ENCODE measurements at places on chromosomes 1 and 21.

GRCh38 chr1:193156117-193156821 is 30.1 kb downstream of the B3GALT2 start:
- H3K4me1 ChIP-seq, result peaks cover 8% of the 10 kb centered on the region
- no peak for DNase-seq
- H3K4me3 ChIP-seq, result no peak overlapping the region
- peak overlapping the region; percentile 72 for H3K27ac ChIP-seq
- peaks cover 53% of the 10 kb centered on the region for H3K36me3 ChIP-seq

DNA sequence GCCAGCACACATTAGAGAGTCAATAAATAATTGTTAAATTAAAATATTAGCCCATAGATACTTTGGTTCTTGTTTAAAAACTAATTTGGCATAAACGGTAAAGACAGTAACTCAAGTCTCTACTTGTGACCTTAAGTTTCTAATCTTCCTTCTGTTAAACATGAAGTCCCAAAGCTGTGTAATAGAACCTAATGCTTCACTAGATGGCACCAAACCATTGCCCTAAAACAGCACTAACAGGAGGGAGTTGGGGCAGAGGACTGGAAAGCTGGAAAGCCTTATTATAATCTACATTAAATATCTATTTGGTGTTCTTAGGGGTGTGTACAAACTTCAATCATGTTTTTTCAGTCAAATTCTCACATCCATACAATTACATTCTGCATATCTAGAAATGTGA is 176.7 kb downstream of the OLFM3 start:
- peaks cover 3% of the 10 kb centered on the region for H3K27me3 ChIP-seq
- H3K4me1 ChIP-seq, result no peaks in the 10 kb centered on the region
- DNase-seq, result no peak
- H3K27ac ChIP-seq, result no peak overlapping the region
- no peaks in the 10 kb centered on the region for H3K36me3 ChIP-seq
- no peak overlapping the region for H3K4me3 ChIP-seq

DNA sequence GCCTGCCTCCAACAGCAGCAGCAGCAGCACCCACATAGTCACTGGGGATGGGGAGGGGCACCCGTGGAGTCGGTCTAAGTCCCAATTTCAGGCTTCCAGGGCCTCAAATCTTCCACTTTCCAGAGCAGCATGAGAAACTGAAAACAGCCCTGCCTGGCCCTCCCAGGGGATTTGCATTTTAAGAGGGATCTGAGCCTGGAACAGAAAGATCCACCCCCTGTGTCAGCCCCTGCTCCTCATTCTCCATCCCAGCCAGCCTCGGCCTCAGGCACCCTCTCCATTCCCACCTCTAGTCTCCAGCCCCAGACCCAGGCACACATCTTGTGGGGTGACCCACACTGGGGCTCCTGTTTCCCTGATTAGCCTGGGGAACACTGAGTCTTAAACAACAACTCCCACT is 51.8 kb downstream of the FBXO2 start:
- no peak overlapping the region for H3K4me3 ChIP-seq
- no peak for DNase-seq
- peaks cover 3% of the 10 kb centered on the region for H3K4me1 ChIP-seq
- peaks cover 31% of the 10 kb centered on the region for H3K27me3 ChIP-seq
- no peak overlapping the region for H3K27ac ChIP-seq

DNA sequence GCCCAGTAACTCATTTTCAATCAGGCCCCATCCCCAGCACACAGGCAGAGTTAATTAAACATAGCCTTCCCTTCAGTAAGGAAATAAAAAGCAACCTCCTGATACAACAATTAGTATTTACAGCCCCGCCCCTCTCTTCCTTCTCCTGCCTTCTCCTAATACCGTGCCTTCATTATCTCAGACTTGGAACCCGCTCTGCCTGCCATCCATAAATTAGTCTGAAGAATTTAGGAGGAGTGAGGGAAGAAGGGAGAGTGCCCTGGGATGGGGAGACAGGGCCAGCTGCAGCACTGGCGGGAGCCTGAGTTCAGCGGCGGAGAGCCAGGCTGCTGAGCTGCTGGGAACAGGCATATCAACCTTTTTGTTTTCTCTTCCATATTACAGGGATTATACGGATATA is 172.8 kb downstream of the ACTL8 start:
- H3K4me3 ChIP-seq, result no peak overlapping the region
- peaks cover 3% of the 10 kb centered on the region for H3K4me1 ChIP-seq
- no peak overlapping the region for H3K27ac ChIP-seq
- no peaks in the 10 kb centered on the region for H3K36me3 ChIP-seq

- H3K27ac ChIP-seq, result no peak overlapping the region
- no peak overlapping the region for H3K4me3 ChIP-seq
- DNase-seq, result no peak
- H3K27me3 ChIP-seq, result no peaks in the 10 kb centered on the region
- peaks cover 5% of the 10 kb centered on the region for H3K36me3 ChIP-seq
- H3K4me1 ChIP-seq, result peaks cover 33% of the 10 kb centered on the region
Measured at GRCh38 chr1:109817881-109818270, 54.2 kb upstream of the EPS8L3 start.

DNA sequence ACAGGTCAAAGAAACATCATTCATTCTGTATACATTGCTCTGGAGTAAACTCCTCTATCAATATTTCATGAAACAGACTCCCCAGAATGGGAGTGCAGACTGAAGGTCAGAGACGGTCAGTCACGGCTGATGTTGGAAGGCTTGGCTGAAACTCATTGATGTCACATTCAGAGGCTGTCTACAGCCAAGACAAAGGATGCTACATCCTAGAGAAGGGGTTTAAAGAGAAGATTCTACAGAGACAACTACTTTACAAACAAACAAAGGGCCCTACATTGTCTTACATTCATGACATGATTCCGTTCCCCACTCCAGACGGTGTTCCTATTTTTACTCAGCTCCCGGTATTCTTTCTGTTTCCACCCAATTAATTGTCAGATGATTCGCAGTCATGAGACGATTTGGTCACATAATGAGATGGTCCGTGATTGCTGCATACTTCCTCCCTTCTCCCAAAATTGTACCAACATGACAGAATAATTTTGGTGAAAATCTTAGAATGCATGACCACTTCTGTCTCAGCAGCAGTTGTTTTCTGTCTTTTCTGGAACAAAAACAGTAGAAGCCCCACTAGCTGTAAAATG is 73.8 kb upstream of the VAV3 start:
- H3K4me3 ChIP-seq, result no peak overlapping the region
- H3K27ac ChIP-seq, result peak overlapping the region; percentile 75
- H3K27me3 ChIP-seq, result no peaks in the 10 kb centered on the region
- no peaks in the 10 kb centered on the region for H3K36me3 ChIP-seq
- DNase-seq, result no peak

Measured in nephron progenitor cell (in vitro differentiated cells).